Stimulated activated CD4-positive, alpha-beta T cell treated with anti-CD3 and anti-CD28 coated beads, Interleukin-1b, Interleukin-23, amount 100 ng/mL, for 1 hour (primary cell): ENCODE measurements at places on chromosomes 2 and 18.

DNA sequence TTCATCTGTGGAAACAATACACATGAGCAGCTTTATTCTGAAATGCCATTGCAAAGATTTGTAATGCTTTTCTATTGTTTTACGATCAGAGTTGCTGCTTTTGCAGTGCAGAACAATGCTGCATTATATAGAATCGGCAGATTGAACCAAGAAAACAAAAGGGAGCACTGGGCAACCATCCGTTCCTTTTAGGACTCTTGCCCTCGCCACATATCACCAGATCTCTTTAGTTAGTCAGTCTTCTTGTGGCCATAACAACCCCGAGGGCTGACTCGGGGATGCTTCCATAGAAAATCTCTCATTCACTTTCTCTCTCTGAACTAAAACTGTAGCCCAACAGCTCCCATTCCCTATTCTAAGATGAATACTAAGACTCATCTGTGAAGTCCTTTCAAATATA, 340.4 kb downstream of the NRXN1 start:
- DNase-seq, result no peak

GRCh38 chr2:194750926-194751325, 906.1 kb upstream of the SLC39A10 start:
- DNase-seq, result no peak

GRCh38 chr2:144439993-144440392, 79.9 kb downstream of the ZEB2 start:
- DNase-seq, result no peak

DNA sequence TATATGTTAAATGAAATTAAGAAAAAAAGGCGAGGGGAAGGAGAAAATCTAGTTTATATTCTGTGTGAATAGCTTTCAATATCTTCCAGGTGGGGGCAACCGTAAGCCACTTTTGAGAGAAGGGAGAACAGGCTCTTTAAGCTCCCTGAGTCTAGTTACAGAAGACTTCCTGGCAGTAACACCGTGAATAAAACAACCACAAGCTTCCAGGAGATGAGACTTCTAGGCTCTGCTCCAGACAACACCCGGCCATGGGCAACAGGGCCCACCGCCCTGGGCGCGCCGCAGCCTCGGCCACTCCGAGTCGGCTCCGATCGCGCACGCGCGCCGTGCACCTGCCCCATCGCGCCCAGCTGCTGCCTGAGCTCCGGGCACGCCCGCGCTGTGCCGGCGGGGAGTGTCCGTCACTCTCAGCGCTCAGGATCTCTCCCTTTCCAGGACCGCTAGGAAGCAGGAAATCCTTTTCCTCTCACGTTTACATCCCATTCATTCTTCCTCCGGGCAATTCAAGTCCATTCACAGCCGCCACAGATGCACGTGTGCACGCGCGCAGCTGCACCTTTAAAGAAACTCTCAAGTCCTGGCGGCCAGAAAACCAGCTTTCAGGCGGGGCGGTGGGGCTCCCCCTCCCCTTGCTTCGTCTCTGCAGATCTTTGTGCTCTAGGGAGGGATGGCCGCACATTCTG, 19.4 kb upstream of the PAX3 start:
- no peak for DNase-seq

DNA sequence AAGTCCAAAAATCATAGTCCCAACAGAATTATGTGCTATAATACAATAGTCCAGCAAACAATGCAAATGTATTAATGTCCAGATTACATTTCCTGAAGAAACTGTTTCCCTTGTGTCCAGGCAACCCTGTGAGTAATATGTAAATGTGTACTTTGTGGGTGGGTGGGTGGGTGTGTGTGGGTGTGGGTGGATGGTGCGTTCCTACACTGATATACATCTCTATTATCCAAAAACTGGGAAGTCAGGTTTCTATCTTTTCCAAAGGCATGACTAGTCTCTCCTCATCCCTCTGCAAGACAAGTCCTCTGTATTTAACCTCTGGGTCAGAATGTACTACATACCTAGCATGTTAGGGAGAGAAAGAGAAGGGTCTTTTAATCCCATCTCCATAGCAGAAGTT, 71.6 kb downstream of the LNPK start:
- no peak for DNase-seq

- no peak for DNase-seq
These were observed 1012.4 kb upstream of the GYPC start for GRCh38 chr2:125643585-125643984.

- no peak for DNase-seq
These were observed 852.9 kb downstream of the DCDC2C start for GRCh38 chr2:4556135-4556896.

DNA sequence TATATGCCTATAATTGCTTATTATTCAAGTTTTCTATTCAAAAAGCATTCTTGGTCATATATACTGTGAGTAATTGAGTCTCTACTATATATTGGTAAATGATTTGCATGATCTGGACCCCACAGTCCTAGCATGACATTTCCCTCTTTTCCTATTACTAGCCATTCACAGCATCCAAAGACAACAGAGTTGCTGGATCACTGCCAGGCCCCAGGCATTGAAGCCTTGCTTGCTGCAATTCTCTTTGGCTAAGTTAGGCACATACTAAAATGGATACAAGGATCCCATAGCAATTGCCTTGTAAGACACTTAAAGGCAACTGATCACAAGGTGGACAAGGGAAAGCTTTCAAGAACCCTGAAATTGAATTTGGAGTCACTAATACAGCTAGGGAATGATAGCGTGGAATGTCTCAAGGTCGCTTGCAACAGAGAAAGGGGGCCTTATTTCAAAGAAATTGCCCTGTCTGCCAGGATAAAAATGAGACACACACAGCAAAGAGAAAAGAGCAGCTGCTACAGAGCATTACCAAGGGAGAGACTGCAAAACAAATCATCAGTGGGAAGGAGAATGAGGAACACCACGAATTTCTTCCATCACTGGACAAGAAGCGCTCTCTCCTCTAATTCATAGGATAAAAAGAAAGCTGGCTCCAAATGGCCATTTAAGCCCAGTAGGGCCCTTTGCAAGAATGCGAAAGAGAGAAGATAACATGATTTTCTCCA, 77.1 kb upstream of the EPHA4 start:
- DNase-seq, result no peak

- DNase-seq, result no peak
These were observed 10.9 kb downstream of the SERPINB12 start for GRCh38 chr18:63553081-63553480.

- DNase-seq, result no peak
These were observed 30.5 kb downstream of the ANO7 start for GRCh38 chr2:241219030-241219382.

DNA sequence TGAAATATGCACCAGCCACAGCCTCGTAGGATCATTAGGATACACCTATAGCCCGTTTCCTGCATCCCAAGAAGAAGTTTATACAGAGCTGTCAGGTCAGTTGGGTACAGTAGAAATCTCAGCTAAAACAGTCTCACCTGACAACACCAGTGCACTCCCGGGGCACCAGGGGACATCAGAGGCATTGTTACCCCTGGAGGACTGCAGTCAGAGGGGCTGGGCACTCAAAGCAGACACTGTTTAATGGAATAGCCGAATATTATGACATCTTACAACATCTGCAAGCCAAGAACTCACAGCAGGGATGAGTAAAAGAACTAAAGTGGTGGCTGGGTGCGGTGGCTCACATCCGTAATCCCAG, 93.0 kb upstream of the ID2 start:
- DNase-seq, result no peak

DNA sequence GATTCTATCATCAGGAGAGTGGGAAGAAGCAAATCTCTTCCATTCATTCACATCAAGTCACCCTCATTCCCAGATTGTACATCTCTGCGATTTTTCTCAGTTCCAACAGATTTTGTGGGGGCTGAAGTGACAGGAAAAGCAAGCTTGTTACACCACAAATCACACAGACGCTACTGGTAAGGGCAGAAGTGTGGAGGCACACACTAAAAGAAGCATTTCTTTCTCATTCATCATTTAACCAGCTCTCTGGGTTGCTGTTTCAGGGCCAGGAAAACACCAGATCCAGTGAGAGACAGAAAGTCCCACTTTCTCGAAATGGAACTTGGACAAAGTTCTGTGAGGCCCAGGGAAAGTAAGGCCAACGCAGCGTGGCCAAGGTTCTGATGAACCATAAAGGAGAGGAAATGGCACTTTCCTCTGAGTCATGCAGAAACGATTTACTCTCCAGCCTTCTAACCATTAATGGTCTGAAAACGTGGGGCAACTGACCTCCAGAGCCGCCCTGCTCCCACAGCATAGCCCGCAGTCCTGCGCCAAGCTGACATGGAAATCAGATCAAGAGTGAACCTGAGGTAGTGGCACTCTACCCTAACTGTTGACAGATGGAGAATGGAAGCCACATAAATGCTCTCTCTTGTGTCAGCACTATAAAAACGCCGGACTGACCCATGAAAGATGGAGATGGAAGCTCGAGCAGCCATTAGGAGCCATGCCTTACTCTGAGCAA, 191.0 kb downstream of the C1D start:
- DNase-seq, result no peak

- no peak for DNase-seq
These were observed 101.5 kb downstream of the ZNF532 start for GRCh38 chr18:58966005-58966677.

DNA sequence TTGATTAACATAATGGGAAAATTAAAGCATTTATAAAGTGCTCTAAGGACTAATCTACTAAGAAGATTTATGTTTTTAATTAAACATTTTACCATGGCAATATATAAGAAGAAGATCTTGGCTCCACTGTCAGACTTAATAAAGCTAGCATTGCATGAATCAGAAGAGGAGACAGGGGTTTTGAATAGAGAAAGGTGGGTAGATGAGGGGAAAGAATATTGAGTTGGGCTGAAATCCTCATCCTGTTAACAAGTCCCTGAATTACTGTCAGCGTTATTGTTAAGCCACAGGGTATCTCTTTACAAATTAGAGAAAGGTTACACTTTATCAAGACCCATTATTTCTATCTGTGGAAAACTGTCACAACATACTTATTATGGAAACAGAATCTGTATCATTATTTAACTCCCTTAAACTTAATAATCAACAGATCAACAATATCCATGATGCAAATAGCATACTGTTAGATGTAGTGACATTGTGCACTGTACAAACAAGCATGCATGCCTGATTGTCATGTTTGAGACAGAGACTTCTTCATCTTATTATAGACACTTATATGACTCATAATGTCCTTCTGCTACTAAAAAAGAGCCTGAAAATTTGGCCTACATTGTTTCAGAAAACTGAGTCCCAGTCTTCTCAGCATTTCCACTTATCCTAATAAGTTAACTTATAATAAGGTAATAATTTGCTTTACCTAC, 304.1 kb downstream of the NRXN1 start:
- DNase-seq, result no peak

DNA sequence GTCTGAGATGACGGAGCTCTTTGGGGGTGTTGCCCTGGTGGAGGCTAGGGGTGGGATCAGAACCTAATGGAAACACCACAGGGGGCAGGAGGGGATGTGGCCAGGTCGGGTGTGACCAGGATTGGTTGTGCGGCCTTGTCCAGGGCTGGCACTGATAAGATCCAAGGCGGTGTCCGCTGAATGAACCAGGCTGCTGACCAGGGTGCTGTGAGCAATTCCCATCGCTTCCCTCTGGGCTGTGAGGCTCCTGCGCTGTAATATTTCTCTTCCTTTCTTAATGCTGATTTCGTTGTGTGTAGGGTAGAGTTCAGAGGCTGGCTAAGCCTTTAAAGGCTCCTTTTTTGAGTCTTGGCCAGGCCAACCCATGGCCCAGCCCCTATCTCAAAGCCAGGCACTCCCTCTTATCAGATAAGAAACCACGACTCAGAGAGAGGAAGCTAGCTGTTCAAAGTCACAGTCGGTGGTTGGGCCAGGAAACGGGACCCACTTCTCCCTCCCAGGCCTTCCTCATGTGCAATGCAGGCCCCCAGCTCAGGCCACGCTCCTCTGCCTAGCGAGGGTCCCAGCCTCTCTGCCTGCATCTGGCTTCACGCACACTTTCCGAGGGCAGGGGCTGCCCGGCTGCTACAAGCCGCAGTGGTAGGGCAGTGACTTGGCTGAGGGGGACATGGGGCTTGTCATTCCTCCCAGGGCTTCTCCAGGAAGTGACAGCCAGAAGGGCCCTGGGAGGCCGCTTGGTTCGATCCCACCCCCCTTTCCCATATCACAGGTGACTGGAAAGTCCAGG, 26.0 kb upstream of the FOSL2 start:
- DNase-seq, result no peak

- DNase-seq, result no peak
These were observed 55.3 kb downstream of the HS1BP3 start for GRCh38 chr2:20595439-20596192.

GRCh38 chr2:112622528-112622849, 23.2 kb upstream of the SLC20A1 start:
- DNase-seq, result no peak
